AML-193 (cell line): ENCODE measurements at places on chromosomes 4 and X.

- no peak for DNase-seq
Measured at GRCh38 chrX:97895751-97896150, 1012.0 kb downstream of the RPA4 start.

GRCh38 chr4:8910100-8910821 lies 38.6 kb upstream of the HMX1 start:
- DNase-seq = no peak

DNA sequence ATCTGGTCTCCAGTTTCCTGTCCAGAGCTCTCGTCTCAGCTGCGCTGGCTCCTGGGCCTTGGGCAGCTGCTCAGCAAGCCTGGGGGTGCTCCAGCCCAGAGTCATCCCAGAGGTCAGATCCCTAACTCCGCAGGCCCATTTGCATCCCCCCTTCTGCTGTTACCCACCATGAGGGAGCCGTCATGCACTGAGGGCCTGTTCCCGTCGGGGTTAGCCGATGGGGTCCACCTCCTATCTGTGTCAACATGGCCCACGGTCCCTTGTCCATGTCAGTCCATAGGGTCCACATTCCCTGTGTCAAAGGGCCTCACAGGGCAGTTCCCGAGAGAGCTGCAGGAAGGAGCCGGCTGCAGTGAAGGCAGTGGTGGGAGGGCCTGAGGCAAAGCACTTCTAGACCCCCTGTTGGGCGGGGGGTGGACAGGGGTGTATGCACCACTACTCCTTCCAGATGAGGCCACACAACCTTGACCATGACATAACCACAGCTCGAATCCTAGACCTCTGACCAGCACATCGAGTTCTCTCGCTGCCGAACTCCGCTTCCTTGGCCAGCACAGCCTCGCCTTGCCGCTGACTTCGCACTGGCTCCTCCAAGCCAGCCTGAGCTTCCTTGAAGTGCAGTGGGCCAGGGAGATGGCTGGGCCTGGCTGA lies 24.9 kb downstream of the WDR1 start:
- DNase-seq = no peak

GRCh38 chr4:147326591-147326990 lies 154.3 kb upstream of the EDNRA start:
- DNase-seq = no peak

DNA sequence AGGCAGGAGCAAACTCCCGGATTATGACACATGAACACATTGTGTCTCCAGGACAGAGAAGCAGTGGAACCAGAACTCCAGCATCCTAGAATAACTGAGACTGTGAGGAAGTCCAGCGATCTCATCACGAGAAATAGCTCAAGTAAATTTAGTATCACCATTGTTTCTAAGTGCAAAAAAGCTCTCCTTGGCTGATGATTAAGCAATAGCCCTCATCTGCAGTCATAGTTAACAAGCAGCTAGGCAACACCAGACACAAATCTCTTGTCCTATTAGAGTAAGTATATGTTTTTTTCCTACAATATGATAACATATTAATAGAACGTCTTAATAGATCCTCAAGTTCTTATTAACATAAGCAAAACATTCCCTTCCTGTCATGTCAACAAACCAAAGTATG lies 2.4 kb upstream of the CFAP299 start:
- DNase-seq = no peak

DNA sequence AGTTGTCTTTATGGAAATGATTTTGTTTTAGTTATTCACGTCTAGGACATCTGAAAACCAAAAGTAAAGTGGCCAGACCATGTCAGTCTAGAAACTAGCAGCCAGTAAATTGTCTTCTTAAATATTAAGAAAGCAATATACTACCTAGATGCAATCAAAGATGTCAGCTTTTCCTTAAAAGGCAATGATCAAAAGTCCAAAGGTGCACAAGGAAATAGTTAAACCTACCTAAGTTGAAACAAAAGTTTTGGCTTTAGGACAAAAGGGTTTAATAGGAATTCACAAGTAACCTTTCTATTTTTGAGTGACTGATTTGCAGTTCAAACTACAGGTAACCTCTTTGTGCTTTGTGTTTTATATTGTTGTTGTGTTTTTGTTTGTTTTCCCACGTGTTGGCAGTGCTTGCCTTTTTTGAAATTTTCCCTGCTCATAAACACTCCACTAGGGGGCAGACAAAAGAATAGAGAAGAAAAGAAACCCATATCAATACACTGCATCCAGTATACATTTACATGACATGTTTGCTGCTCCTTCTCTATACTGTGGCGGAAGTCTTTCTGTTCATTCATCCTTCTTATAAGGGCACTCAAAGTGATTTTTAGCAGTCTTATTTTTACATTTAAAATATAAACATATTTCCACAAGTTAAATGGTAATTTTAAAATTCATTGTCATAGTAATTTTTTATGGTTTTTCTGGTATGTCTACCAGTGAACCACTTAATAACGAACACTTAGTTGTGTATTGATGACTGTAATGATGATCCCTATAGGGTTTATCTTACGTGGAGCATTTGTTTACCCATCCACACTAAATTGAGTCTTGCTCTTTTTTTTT lies 62.7 kb downstream of the GAB1 start:
- peak; percentile 23 for DNase-seq

DNA sequence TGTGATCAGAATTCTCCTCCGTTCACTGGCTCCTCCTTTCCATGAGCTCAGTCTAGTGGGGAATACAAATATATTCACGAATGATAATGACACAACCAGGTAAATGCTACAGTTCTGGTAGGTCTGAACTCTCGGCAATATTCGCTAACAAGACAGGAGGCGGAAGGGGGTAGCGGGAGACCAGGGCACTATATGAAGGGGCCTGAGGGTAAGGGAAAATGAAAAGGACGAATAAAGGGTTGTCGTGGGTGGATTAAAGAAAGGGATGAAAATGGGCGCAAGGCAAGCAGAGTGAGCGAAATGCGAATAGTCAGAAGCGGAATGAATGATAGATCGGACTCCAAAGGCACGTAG lies 743 bp downstream of the NKAP start:
- DNase-seq = no peak

- DNase-seq = no peak
Measured at GRCh38 chrX:1734806-1735205, 119.9 kb downstream of the ASMT start.

DNA sequence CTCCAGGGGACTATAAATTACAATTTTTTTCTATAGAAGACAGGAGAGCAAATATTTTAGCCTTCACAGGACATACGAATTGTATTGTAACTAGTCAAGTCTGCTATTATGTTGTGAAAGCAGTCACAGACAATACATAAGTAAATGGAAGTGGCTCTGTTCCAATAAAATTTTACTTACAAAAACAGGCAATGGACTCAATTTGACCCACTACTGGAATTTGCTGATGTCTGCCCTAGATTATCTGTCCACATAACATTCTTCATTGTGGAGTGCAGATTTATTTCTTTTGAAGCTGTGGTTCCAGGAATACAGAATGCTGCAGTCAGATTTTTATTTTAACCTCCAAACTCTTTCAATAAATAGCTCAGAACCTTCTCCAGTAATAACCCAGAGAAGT lies 330.3 kb downstream of the PPP4R3C start:
- DNase-seq = no peak

DNA sequence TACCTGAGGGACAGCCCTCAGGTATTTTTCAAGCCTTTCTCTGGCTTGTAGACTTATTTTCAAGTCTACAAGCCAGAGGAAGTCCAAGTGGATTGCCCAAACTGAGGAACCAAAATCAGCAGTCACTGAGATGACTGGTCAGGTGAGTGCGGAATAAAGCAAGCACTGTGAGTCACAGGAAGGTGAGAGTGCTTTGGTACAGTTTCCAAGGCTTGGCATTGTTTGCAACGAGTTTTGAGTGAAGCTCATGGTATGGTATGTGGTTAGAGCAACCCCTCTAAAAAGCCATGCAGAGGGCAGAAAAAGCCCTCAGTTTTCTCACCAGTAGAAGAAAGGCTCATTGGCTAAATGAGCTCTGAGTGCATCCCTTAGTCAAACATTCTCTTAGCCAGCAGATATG lies 112.8 kb upstream of the EOLA2 start:
- no peak for DNase-seq

GRCh38 chrX:23819385-23820234 lies 36.6 kb downstream of the SAT1 start:
- no peak for DNase-seq

- no peak for DNase-seq
Measured at GRCh38 chr4:52676536-52676935, 17.4 kb upstream of the USP46 start.

GRCh38 chr4:6592804-6593563 lies 18.0 kb downstream of the MAN2B2 start:
- no peak for DNase-seq

- DNase-seq = no peak
Measured at GRCh38 chrX:38048886-38049285, 42.5 kb downstream of the SYTL5 start.

DNA sequence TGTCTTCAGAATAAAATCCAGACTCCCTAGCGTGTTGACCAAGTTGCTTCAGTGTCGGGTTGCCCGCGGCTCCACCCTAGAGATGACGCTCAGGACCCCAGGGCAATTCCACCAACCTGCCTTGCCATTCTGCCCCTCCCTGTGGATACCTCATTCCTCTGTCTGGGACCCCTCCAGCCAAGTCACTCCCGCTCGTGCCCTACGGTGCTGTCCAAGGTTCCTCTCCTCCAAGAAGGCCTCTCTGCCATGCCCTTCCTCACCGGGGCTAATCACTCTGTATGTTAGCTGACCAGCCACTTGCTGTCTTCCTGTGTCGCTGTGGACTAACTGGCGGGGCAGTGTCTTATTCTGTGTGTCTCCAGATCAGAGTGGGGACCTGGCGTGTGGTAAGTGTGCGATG lies 46.6 kb downstream of the TENM3 start:
- no peak for DNase-seq

GRCh38 chrX:133380711-133381619 lies 34.3 kb downstream of the GPC4 start:
- no peak for DNase-seq
